ENCODE measurements at places on chromosomes 13 and 19.
A peak's percentile ranks its signal among the peaks of the same experiment; 100 is the strongest.

- DNase-seq = no peak
These were observed 250.1 kb downstream of the VWA8 start for GRCh38 chr13:41710771-41711170.

DNA sequence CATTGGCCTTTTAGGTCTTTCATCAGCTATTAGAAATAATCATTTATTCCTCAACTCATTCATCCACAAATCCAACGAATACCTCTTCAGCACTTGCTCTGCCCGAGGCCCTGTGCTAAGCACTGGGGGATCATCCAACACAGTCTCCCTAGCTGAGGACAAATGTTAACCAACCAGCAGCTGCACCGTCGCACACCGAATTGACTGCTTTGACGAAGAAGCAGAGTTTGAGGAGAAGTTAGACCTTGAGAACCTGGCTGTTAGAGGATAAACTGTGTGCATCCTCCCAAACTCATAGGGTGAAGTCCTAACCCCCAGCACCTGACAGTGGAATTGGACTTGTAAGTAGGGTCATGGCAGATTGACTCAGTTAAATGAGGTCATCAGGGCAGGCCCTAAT lies 170.9 kb downstream of the USP12 start:
- no peak for DNase-seq

- DNase-seq = peak; percentile 8
These were observed 757 bp downstream of the FBN3 start for GRCh38 chr19:8148410-8149260.

- no peak for DNase-seq
These were observed 130.8 kb upstream of the MCF2L start for GRCh38 chr13:112838038-112838841.

GRCh38 chr13:73966331-73966730 lies 167.9 kb downstream of the KLF12 start:
- no peak for DNase-seq

GRCh38 chr13:51590971-51591627 lies 6.8 kb downstream of the WDFY2 start:
- no peak for DNase-seq

- no peak for DNase-seq
These were observed 785.6 kb upstream of the KLHL1 start for GRCh38 chr13:70893832-70894231.

GRCh38 chr13:67328895-67329294 lies 98.8 kb upstream of the PCDH9 start:
- no peak for DNase-seq

DNA sequence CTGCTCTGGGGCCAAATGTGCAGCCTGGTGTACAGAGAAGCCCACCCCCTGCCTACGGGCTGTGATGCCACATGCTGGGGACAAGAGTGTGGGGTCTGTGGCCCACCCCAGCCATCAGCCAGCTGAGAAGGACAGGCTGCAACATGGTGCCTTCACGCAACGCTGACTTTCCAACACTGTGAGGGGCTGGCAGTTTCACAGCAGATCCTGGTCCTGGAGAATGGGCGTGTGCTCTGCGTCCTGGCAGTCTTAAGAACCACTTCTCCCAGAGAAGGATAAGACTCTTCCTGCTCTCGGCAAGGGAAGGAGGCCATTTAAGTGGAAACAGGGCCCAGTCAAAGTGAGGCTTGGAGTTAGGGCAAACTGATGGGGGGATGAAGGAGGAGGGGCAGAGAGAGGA lies 4.6 kb downstream of the LRRC4B start:
- DNase-seq = no peak

- DNase-seq = no peak
These were observed 5.9 kb downstream of the DMKN start for GRCh38 chr19:35507561-35507960.

DNA sequence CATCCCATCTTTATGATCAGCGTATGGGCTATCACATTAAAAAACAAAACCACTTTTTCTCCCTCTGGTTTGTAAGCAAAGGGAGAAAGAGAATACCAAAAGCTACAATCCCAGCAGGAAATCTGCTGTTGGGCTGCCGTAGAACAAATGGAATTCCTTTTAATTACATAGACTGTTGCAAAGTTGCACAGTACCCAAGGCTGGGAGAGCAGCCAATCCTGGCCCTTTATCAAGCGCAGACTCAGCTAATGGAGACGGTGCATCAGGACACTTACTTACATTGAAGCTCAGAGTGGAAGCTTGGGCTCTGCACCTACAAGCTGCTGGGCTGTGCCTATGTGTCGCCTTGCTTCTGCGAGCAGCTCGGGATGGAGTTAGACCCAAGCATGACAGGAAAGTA lies 15.2 kb downstream of the CCNA1 start:
- DNase-seq = no peak

GRCh38 chr19:2415281-2415972 lies 12.0 kb downstream of the TIMM13 start:
- DNase-seq = no peak

- no peak for DNase-seq
These were observed 187.6 kb downstream of the TUBA3C start for GRCh38 chr13:18993884-18994660.

DNA sequence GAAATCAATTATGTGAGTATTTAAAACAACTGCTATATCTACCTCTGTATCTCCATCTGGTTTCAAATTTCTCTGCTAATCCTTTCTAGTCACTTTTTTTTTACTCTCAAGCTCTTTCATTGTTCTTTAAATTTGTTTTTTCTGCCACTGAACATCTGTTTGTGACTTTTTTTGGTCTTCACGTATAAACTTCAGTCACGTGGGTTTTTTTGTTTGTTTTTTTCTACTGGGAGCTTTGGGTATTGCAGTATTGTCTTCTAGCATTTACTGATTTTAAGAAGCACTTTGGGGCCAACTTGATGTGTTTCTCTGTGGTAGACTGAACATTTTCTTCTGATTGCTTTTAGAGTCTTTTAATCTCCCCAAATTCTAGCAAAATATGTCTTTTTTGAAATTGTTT lies 262.6 kb upstream of the RXFP2 start:
- no peak for DNase-seq

DNA sequence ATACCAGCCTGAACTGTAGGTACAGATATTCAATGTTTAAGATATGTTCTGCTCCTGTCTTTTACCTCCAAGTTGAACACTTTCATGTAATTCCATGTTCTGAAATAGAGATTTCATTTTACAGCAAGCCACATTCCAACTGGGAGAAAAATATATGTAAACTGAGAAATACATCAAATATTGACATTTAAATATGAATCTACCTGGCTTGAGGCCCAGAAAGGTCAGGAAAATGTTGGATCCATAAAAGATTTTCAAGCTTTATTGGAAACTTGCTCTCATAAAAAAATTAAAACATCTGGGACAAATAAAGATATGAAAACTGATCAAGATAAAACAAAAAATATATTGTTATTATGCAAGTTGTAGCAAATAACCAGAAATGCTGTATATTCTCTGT lies 1078.7 kb upstream of the ATXN8OS start:
- DNase-seq = no peak

DNA sequence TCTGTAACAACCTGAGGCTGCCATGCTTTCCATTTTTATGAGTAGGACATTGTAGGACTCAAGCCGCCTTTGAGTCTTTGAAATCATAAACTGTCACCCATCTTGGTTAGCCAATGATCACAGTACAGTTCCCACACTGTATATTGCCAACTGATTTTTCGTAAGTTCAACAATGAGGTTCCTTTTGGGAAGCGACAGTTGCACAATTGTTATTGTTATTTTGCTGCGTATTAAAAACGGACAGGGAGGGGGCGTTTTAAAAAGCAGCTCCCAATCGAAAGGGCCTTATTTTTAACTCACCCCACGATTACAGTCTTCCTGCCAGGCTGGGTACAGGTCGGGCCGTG lies 601 bp downstream of the SLC46A3 start:
- DNase-seq = no peak

DNA sequence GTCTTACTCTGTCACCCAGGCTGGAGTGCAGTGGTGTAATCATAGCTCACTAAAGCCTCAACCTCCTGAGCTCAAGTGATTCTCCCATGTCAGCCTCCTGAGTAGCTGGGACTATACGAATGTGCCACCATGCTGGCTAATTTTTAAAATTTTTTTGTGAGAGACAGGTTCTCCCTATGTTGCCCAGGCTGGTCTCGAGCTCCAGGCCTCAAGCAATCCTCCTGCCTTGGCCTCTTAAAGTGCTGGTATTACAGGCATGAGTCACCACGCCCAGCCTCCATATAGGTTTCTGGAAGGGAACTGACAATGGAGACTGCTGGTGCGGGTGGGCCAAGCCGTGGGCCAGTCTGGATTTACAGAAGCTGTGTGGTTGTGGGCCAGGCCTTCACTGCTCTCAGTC lies 189.2 kb downstream of the URI1 start:
- DNase-seq = no peak

- no peak for DNase-seq
These were observed 44.7 kb downstream of the EFNB2 start for GRCh38 chr13:106490569-106491321.

DNA sequence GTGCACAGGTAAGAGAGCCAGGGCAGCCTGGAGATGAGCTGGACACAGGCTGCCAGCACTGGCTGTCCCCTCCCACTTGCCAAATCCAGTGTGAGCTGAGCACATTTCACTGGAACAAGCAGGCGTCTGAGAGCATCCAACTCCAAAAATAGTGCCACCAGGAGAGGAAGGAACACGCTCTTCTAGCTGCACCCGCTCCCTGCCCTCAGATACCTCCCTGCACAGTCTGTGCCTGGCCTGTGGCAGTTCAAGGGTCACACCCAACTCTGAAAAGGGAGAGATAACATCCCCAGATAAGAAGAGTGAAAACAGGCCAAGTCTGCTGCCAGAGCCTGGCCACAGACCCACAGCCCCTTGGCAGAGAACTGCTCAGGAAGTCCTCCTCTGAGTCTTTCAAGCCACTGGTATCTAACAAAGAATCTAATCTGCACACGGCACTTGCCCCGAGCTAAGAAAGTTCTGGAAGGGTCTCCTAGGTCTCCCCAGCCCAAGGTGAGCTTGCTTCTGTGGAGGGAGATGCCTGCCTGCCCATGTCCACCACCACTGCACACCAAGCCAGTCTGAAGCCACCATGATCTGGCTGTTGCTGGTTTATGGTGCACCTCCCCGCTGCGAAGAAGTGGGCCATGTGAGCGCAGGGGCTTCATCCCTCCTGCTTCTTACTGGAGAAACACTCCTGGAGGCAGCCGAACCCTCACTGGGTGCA lies 14.7 kb downstream of the ELL start:
- no peak for DNase-seq

- no peak for DNase-seq
These were observed at the start of gene HOOK2 for GRCh38 chr19:12774588-12775555. TSS of gene HOOK2 (minus strand) at chr19:12775552. CDS start at chr19:12775449, 103 bp downstream.

DNA sequence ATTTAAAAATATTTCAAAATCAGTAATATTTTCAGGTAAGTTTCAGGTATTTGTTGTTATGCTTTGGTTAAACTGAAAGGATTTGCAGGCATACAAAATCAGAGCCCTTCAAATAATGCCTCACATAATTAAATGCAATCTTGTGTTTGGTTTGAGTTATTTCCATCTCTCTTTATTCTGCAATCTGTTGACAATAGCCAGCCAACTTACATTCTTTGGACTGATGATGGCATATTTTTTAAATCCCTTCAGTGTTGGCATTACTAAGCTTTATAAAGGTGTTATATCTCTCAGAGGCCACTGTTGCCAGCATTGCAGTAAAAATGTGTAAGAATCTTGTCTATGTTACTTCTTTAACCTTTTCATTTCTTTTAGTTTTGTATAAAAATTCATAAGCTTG lies 257.2 kb upstream of the RFC3 start:
- no peak for DNase-seq

DNA sequence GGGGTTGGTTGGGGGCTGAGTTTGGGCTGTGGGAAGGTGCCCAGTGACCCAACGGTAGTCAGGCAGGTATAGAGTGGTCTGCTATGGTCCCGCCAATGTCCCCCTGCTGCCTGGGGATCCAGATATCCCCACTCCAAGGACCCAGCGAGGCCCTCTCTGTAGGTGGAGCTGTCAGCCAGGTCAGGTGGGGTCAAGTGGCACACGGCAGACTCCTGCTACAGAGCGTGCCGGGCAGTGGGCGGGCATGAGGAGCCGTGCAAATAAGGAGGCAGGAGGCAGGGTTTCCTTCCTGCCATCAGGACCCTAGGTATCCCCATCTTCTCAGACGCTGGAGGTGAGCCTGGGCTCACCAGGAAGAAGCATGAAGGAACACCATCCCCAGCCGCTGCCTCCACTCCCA lies 14.9 kb downstream of the EVI5L start:
- DNase-seq = no peak

DNA sequence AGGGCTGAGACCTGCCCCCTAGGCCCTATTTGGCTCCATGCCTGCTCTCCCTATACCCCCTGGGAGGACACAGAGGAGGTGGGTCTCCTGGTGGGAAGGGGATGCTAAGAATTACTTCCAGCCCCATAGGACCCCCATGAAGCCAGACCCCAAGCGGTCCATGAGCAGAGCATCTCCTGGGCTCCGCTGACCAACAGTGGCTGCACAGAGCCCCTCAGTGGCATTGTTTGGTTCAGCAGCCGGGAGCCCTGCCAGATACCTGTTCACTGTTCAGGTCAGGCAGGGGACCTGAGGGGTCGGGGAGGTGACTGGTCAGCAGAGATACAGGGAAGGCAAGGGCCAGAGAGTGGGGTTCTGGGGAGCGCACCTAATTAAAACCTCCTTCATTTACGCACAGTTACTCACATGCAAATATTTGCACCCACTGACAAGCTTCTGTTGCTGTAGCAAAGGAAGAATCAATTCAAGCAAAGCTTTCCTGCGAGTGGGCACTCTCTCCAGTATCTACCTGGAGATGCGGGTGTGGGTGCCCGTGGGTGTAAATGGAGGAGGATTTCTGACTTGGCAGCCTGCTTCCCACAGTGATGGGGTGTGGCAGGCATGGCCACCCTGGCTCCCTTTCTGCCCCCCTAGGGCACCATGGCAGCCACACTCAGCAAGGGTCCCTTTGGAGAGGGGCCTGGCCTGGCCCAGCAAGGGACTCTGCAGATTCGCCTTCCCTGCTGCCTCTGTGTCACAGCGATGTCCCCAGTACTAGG lies 83.5 kb downstream of the CHST8 start:
- DNase-seq = no peak

- DNase-seq = no peak
These were observed 46.2 kb downstream of the DCT start for GRCh38 chr13:94433055-94433961.

- DNase-seq = no peak
These were observed 8.0 kb downstream of the FXYD3 start for GRCh38 chr19:35123573-35123972.

GRCh38 chr13:99322297-99323103 lies 15.3 kb upstream of the GPR183 start:
- DNase-seq = peak; percentile 22

DNA sequence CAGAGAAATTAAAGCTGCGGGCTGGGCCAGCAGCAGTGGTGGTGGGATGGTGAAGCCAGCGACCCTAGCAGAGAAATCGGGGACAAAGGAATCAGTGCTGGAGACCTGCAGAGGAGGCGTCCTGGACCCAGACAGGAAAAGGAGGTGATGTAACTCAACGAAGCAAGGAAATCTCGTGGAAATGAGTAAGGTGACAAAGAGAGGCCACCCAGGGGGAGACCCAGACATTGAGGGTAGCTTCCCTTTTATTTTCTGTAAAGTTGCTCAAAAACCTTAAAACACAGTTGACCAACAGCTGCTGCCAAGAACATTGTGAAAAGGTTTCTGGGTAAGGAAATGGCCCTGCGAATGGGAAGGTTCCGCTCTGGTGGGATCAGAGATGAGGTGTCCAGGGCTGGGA lies 13.3 kb upstream of the RETN start:
- no peak for DNase-seq

GRCh38 chr19:8097681-8098567 lies 45.4 kb downstream of the CCL25 start:
- no peak for DNase-seq

GRCh38 chr13:102658660-102659059 lies 36.2 kb downstream of the METTL21C start:
- no peak for DNase-seq

- no peak for DNase-seq
These were observed 1.0 kb upstream of the SLC17A7 start for GRCh38 chr19:49442354-49442753.

All from GM19239 (cell line).